ENCODE measurements at places on chromosomes 12 and 14.

DNA sequence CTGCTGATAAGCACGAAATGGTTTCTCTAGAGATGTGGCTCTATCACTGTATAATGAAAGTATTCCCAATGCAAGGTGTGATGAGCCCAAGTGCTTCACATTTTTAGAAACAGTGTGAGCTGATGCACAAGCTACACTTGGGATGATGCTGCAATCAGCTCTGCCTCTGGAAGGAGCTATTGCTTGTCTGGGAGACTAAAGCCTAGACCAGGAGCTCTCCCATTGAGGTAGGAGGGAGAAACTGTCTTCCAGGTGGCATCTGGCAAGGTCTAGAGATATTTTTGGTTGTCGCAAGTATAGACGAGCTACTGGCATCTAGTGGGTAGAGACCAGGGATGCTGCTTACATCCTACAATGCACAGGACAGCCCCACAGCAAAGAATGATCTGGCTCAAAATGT lies 42.0 kb downstream of the HECTD4 start:
- DNase-seq: no peak

DNA sequence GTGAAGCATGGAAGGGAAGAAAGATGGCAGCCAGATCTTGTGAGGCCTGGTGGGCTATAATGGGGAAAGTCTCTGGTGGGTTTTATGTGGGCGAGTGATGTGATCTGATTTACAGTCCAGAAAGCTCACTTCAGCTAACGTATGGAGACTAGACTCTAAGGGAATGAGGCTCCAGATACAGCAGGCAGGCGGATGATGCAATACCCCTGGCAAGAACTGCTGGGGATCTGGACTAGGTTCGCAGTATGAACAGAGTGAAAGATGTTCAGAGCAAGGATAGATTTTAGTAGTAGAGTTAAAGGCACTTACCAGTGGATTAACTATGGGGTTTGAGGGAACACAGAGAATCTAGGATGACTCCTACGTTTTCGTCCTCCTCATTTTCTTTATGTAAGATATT lies 253.1 kb downstream of the ANO2 start:
- DNase-seq: no peak

DNA sequence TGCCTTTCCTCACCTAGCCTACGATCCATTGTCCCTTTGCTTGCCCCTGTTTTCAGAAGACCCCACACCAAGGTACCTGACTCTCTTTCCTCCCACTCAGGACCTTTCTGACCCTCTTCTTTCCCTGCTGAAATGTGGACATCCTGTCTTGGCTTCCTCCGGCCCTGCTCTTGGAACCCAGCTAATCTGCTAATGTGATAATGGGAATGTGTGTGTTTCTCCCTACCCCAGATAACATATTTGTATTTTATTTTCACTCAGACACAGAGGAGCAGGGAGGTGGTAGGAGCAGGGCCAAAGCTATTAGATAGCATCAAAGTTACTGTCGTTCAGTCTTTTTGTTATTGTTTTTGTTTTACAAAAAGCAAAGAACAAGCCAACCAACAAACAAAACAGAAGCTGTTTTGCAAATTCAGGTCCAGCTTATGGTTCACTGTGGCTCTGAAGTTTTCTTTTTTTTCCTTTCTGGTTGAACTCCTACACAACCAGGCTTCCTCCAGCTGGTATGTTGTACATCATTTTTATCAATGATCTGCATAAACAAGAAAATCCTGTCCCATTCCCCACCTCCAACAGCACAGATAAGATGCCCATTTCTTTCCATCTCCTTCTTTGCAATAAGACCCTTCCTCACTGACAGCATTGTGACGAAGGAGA lies 137.3 kb downstream of the C12orf75 start:
- no peak for DNase-seq

GRCh38 chr12:7035463-7035862 lies 17.2 kb upstream of the LPCAT3 start:
- no peak for DNase-seq

GRCh38 chr14:75134644-75135043 lies 7.8 kb upstream of the NEK9 start:
- no peak for DNase-seq

Data from ureter (tissue), 1 donor.